Activated naive CD8-positive, alpha-beta T cell treated with anti-CD3 and anti-CD28 coated beads for 36 hours (primary cell): ENCODE measurements at places on chromosomes 12 and 14. TPM values are rescaled to one million over a fixed set of nuclear protein-coding genes. Genes with fewer than 3 reads are reported as not detected.

Gene MGP
- not detected for total RNA-seq

Gene RTN1
- total RNA-seq: not detected

Gene ASB2
- total RNA-seq: 29.1 TPM

Gene PCED1B
- 117 TPM for total RNA-seq

Gene CLEC4A
- total RNA-seq: not detected
